GM06990 (cell line): ENCODE measurements at places on chromosomes 7 and 10.

DNA sequence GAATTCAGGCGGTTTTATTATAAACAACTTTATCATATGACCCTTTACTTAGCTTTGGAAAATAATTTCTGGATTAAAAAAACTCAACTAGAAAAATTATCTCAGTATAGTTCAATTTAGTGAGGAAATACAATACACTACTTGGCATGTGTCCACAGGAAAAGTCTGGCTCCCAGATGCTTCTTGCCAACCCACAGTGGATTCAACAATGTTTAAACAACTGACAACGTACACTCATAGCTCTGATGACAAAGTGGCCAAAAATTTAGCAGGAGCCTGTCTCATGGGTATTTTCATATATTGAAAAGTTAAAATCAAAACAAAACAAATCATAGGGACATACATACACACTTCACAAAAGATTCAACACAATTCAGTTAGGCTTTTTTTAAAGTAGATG lies 158.8 kb downstream of the SKAP2 start:
- no peak for DNase-seq

- no peak for DNase-seq
Observed at GRCh38 chr7:78326189-78326588, 527.6 kb downstream of the PHTF2 start.

DNA sequence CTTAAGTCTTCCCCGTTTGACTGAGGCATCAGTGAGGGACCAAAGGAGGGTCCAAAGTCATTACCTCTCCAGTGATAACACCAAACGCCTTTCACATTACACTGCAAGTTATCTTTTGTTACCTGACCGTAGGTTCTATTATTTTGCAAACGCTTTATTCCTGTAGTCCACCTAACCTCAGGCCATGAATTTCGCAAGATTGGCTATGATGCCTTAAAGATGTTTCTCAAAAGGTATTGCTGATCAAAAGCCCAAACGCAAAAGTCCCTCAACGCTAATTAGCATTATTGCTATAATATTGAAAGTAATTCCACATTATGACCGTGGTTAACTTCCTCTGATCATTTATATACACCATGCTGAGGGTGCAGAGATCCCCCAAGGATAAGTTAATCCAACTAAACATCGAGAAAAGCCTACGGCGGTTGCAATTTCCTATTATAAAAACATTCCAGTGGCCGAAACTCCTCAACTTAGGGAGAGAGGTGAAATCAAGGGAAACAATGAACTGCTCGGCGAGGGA lies 649 bp downstream of the DNA2 start:
- no peak for DNase-seq

DNA sequence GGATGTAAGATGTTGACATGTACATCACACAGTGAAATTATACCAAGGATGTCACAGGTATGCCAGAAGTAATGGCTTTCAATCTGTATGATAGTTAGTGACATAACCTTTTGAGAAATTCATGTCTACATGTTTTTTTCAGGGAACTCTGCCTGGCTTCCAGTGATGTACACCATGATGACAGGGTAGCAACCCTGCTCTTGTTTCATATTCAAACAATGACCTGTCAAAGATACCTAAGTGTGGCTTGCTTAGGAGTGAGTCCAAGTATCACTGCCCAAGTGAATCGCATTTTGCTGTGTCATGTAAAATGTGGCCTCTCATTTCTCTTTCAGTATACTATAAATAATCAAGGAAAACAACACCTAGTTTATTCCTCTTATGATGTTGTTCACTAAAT lies 205.8 kb upstream of the DKK1 start:
- no peak for DNase-seq

DNA sequence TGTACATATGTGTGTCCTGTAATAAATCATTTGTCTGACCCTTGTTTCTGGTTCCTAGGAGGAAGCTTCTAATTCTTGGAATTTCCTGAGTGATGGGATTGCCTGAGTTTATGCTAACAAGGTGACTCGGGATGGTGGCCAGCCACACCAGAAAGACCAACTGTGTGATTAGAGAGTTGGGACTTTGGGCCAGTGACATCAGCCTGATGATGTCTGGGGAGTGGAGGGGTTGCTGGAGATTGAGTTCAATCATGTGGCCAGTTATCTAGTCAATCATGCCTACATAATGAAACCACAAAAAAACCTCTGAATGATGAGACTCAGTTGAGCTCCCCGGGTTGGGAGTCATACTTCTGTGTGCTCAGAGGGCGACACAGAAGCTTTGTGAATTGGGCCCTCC lies 23.5 kb upstream of the CARD11 start:
- no peak for DNase-seq

DNA sequence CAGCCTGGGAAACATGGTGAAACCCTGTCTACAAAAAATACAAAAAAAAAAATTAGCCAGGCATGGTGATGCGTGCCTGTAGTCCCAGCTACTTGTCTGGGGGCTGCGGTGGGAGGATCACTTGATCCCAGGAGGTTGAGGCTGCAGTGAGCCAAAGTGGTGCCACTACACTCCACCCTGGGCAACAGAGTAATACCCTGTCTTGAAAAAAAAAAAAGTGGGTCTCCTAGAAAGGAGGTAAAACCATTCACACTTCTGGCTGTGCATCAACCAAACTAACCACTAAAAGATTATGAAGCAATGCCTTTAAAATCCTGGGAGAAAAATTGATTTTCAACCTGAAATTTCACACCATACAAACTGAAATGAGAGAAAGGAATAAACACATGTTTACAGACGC lies 35.4 kb upstream of the C10orf71 start:
- no peak for DNase-seq

- DNase-seq, result no peak
Observed at GRCh38 chr7:24427048-24427447, 143.1 kb downstream of the NPY start.

DNA sequence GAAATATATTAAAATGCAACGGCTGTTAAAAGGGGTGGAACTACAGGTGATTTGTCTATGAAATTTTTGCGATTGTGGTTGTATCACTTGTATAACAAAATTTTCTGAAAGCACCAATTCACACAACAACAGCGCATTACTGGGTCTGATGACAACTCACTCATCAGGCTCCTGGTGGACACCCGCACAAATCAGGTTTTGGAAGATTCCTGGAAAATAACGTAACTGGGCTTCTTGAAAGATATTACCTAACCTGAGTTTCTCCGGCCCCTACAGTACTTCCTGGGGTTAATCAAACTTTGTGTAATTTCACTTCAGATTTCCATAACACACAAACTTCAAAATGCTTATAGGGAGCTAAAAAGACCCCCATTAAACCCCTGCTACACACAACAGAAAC lies 7.6 kb downstream of the SNX8 start:
- DNase-seq, result no peak

DNA sequence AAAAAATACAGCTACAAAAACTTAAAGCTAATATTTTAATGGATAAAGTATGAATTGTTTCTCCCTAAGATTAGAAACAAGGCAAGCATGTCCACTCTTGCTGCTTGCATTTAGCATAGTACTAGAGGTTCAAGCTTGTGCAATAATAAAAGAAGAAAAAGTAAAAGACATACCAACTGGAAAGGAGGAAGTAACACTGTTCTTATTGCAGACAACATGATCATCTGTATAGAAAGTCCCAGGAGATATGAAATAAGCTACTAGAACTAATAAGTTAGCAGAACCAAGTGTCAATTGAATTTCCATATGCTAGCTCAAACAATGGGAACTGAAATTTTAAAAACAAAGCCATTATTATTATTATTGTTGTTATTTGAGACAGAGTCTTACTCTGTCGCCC lies 20.0 kb upstream of the RABGEF1 start:
- DNase-seq, result no peak

DNA sequence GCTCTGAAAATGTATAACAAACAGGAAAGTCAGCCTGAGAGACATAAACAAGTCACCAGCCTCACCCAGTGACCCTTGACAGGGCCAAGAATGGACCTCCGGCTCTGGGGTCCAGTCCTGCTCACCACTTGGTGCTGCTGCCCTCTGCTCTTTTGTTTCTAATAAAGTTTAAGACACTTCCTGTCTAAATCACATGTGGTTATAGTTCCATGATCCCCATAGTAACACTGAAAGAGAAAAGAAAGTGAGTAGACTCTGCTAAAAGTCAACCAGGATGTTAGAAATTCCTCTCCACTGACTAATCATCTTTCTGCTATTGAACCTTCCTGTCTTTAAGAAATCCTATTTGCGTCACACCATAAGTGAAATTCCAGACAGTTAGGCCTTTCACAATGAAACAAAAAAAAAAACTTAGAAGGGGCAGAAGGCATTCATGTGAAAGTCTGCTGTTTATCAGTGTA lies 179.2 kb upstream of the BET1 start:
- DNase-seq, result no peak

- DNase-seq, result no peak
Observed at GRCh38 chr7:50056131-50056530, 36.9 kb downstream of the ZPBP start.

DNA sequence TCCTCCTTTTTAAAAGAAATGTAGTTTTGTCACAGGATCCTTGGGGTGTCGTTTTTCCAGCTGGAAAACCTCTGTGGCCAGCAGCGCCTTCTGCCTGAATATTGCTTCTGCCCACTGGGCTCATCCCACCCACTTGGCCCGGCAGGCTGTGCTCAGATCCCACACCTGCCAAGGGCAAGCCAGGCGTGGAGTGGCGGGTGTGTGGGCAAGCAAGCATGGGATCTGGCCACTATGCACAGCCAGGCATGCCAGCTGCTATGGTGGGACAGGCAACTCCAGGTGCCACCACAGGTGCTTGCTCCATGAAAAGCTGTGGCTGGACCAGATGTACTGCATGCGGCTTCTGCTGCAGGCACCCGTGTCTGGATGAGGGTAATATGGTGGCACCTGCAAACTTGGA lies 31.2 kb upstream of the INPP5F start:
- DNase-seq, result no peak

GRCh38 chr10:35492386-35493195 lies 112.5 kb upstream of the GJD4 start:
- DNase-seq, result no peak

DNA sequence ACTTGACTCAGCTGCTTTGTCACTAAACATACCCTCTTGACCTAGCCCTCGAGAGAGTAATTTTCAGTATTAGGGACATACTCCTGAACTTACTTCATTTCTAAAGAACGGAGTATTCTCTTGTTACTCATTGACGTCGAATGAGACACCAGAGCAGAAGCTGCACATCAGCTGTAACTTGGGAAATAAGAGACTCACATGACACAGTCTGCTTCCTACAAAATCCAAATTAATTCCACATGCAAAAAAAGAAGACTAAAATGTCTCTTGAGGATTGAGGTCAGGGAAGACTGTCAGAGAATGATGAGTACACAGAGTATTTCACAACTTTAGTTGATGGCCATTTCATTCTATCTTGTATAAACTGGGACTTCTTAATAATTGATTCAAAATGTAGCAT lies 114.7 kb upstream of the EGFR start:
- DNase-seq, result no peak

DNA sequence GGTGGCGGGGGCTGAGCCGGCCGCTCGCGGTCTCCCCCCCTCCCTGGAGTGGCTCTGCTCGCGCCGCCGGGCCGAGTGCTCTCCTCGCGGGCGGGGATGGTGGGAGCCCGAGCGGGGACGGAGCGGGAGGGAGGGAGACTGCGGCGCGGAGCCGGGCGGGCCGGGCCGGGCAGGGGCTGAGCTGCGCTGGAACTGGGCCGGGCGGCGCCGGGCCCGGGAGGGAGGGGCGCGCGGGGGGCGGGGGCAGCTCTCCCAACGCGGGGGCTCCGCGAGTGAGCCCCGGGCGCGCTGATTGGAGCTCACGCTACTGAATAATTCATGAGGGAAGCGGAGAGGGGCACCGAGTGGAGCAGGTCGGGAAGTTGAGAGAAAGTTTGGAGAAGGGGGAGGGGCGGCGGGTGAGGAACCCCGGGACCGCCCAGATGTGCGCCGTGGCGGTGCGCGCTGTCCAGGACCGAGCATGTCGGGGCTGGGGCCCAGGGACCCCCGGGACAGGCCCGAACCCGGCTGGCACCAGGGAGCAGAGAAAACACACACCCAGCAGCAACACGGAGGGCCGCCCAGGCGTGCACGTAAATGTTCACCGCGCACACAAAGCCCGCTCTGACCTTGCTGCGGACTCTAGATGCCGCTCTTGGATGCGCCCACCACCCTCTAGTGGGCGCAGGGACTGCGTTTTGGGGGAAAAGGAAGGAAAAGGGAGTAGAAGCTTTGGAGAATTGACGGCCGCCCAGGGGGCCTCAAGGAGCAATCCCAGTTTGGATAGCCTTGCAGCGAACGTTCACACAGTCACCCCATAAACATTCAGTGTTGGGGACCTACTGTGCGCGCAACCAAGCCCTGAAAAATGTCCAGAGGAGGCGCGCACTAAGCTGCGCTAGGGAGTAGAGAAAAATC lies at the start of gene EPHB4:
Gene EPHB4 (minus strand): TSS at position 194 of the 897 bp plus-strand sequence. CDS start 493 bp downstream, outside the sequence.
- DNase-seq, result no peak

GRCh38 chr7:136138991-136139390 lies 161.8 kb upstream of the MTPN start:
- DNase-seq, result no peak

DNA sequence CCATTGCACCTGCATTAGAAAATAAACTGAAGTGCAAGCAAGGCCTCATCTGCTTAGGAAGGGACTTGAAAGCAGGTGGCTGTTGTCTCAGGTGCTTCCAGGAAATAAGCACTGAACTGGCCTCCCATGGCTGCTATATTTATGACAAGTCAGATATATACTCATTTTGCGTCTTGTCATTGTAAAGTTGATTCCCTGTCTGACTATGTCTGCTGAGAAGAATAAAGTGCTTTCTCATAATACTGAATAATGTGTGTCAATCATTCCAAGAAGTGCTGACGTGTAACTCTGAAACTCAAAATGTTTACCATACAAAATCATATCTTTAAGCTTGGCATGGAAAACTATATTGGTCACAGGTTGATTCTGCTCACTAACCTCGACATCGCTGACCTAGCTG lies 44.9 kb upstream of the SVOPL start:
- DNase-seq, result no peak

DNA sequence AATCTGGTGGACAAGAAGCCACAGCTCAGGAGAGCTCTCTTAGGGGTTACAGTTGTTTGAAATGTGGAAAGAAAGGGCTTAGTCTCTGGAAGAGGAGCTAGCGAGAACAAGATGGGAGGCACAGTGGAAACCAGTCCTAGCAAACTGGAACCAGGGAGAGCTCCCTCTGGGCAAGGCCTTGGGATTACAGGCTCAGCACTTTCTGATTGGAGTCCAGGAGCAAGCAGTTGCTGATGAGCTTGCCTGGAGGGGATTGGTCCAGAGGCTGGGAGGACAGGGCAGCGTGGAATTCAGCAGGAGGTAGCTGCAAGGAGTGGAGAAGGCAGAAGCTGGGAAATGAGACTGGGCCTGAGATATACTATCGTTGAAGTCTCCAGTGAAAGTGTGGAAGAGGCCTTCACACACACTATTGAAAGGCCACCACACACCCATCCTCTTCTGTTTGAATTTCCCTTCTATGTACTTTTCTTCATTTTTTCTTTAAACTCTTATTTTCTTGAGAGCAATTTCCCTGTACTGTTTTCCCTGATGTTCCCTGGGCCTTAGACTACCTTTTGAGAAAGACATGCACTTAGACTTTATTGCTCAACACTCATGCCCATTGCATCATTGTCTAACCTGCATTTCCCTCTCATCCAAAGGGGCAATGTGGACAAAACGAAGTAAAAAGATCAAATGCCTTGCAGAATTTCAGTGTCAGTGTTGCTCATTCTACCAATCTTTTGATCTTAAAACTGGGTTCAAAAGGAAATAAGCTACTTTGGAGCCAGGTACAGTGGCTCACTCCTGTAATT lies 57.8 kb upstream of the LANCL2 start:
- no peak for DNase-seq

- DNase-seq, result no peak
Observed at GRCh38 chr7:71495828-71496227, 363.9 kb downstream of the GALNT17 start.
